ENCODE measurements at places on chromosomes 6 and 20.

GRCh38 chr20:37395921-37396415 lies 50.0 kb downstream of the SRC start:
- DNase-seq, result peak; percentile 97

DNA sequence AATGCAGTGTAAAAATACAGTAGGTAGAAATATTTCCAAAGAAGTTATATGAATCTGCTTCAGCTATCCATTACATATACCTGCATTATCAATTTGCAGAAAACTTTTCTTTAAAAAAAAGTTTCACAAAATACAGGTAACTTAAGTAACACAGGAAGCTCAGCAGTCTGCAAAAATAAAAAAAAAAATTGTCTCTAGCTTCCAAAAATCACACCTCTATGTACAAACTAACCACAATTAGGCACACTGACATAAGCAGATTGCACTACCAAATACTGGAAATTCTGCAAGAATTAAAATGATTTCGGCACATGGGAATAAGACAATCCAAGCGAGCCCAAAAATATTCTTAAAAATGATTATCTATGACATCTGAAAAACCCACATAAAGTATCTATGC lies 41.2 kb downstream of the ME1 start:
- no peak for DNase-seq

DNA sequence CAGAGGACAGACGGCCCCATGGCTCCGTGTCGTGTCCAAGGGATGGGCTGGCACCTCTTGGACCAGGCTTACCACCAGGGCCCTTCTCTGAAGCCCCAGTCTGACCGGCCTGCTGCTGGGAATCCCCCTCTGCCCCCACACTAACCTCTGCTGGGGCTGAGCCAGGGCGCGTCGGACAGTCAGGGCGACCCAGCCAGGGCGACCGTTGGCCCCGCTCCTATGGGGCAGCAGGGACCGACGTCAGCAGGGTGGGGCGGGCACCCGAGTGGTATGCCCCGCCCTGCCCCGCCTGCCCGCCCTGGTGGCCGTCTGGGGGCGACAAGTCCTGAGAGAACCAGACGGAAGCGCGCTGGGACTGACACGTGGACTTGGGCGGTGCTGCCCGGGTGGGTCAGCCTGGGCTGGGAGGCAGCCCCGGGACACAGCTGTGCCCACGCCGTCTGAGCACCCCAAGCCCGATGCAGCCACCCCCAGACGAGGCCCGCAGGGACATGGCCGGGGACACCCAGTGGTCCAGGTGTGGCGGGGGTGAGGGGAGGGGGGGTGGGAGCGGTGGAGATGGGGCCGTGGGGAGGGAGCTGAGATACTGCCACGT lies at the start of gene SLC17A9:
SLC17A9 (plus strand) TSS at position 337 of the 595 bp plus-strand sequence; CDS start at position 459, 122 bp downstream.
- no peak for DNase-seq

DNA sequence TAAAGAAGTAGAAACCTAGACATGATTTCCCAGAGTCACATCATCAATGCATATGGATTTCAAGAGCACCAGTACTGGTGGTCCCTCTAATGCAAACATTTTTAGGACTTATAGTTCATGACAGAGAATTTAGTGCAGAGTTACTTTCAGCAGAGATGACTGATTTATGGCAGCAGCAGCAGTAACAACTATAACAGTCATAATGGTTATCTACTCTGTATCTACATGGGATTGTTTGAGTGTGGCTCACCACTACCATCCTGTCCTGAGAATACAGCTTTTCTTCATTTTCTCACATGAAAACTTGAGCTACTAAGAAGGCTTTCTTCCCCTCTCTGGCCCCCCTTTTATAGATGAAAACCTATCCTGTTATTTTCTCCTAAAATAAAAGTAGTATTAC lies 128.5 kb upstream of the ENPP5 start:
- no peak for DNase-seq

DNA sequence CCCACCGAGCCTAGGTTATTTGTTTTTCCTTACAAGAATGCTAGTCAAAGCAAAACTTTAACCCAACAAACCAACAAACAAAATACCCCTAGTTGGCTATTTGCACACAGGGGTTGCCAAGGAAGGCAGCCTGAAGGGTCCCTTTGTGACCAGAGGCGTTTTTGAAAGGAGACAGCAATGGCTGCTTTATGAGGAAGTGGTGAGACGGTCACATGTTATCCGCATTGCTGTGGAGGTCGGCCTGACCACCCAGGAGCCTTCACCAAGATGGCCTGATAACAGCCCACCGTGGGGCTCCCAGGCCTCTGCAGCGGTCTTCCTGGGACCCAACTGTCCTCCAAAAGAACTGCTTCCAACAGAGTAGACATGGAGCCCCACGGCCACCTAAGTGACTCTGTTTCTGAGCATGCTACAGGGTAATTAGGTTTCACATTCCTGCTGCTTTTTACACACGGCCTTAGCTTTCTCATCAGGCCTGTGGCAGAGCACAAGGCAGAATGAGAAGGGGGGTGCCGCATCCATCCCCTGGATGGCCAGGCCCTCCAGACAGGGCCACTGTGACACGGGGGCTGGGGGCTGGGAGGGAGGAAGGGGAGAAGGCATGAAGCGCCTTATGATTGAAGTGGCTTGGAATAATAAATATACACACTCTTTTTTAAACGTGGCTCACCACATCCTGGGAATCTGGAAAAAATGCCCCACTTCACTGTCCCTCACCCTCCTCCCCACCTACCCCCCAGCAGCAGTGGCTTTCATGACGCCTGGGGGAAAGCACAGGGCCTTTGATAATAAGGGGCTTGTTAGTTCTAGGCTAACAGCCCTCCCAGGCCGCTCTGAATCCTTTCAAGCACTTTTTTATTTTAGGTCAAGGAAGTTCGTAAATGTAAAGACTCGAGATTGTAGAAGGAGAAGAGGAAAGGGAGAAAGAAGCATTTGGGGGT lies 86.0 kb downstream of the CLIC5 start:
- no peak for DNase-seq

DNA sequence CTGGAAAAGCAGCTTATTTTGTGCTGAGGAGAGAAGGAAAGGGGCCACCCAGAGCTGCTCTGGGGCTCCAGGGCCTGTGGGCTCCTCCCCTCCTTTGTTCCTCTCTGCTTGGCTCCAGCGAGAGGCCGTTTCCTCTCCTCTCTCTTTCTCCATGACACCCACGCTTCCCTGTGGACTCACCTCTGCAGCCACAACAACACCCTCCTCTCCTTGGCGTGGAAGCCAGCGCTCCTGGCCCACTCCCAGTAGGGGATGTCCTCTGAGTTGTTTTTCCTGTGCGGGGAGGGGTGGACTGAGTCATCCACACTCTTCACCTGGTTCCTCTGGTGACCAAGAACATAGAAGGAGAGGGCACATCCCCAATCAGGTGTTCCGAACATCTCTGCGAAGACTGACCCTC lies 4.9 kb upstream of the CDSN start:
- no peak for DNase-seq

DNA sequence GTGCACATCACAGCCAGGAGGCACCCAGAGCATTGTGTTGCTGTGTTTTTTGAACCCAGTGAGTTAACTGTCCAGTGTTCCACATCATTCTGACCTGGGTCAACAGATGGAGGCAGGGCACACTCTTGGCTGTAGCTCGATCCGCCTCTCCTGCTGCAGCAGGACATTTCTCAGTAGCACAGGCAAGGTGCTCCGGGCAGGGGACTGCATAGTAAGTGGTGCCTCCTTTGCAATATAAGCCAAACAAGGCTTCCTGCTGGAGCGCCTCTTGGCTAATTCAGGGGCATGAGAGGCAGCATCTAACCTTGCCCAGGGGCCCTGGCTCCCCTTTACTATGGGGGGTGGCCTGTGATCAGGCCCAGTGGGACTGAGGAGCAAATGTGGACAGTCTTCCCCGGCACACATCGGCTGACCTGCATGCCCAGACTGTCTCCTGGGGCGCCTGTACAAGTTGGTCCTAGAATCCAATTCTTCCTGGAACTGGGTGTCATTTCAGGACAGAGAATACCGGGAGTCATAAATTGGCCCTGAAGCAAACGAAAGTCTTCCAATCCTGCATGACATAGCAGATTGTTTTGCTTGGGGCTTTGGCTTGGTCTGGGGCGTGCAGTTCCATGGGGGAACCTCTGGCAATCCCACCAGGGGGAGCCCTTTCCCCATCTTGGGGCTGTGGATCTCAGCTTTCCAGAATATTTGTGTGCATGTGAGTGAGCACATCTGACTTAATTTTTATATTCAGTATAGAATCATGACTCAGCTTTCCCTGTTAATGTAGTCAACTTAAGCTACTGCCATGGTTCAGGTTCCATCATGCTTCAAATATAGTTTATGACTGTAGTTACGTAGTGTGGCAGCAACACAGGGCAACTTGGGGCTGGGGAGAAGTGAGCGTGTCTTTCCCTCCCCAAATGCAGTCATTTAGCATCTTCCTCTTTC lies 56.0 kb upstream of the DDR1 start:
- peak; percentile 59 for DNase-seq

DNA sequence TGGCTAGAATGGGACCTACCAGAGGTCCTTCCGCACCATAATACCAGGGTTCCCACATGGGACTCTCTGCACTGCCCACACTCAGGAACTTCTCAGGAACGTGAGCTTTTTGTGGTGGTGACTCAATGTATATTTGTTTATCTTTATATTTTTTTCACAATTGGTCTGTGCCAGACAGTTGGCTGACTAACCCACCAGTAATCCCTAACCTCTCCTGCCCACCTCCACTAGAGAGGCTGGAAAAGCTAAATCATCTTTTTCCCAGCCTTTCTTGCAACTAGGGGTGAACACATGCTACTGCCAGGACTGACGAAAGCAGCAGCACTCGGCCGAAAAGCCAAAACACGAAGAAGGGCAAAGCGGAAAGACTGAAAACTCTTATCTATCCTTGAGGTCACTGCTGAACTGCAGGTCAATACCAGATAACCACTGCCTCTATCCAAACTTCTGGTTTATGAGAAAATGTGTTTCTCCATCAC lies 112.9 kb downstream of the TRERF1 start:
- no peak for DNase-seq

- no peak for DNase-seq
Observed at GRCh38 chr6:40915165-40915564, 123.9 kb downstream of the UNC5CL start.

DNA sequence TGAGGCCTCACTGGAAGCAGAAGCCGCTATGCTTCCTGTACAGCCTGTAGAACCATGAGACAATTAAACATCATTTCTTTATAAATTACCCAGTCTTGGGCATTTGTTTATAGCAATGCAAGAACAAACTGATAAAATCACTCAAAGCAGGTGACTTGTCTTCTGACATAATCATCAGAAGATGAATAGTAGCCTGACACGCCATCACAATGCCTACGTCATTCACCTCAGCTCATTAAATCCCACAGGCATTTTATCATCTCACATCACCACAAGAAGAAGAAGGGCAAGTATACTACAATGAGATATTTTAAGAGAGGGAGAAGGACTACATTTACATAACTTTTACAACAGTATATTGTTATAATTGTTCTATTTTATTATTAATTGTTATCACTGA lies 3.1 kb upstream of the CAP2 start:
- no peak for DNase-seq

GRCh38 chr20:53901064-53901463 lies 169.3 kb downstream of the BCAS1 start:
- no peak for DNase-seq

DNA sequence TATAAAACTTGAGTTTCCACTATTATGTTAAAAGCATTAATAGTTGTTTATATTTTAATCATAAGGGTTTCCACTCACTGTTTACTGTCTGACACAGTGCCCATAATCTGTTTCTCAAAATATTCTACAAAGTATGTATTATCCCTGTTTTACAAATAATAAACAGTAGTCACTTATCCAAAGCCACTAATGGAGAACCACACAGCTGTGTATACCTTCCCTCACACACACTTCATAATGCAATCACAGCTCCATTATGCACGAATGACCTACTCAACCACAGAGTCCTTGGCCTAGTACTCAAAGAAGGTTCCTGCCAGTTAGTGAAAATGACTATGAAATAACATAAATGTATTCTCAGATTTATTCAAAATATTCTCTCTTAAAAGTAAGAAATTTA lies 103.1 kb downstream of the EPB41L2 start:
- no peak for DNase-seq

GRCh38 chr6:114140416-114140815 lies 169.5 kb upstream of the HDAC2 start:
- DNase-seq, result no peak

GRCh38 chr20:50436052-50436656 lies 74.0 kb upstream of the PTPN1 start:
- DNase-seq, result no peak

DNA sequence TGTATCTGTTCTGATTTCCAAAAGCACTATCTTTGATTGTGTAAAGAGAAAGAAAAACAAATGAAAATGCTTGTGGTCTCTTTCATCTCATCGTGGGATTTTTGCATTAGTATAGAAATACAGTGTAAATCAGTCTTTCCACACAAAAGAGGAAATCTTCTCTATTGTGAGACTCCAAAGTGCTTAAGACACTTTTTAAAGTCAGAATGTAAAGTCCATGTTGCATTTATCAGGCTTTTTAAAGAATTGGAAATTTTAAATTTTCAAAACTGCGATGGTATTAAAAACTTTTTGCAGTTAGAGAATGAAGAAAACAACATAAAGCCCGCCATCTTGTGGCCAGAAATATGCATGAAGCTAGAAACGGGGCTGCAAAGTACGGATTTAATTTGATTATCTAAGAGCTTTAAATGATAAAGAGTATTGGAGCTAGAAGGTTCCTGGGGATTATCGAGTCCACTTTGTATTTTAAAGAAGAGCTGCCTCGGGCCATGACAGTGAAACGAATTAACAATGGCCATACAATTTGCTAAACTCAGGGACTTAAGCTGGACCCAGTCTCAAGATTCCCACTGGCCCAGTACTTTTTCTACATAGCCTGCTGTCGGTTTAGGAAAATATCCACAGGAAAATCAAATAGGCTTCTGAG lies 339.6 kb downstream of the ARHGAP18 start:
- no peak for DNase-seq

GRCh38 chr6:98946879-98947410 lies 801 bp downstream of the FBXL4 start:
- DNase-seq, result peak; percentile 72

- DNase-seq, result no peak
Observed at GRCh38 chr6:105994118-105994590, 92.0 kb upstream of the PRDM1 start.

GRCh38 chr6:160028487-160029275 lies 59.8 kb downstream of the IGF2R start:
- no peak for DNase-seq

- DNase-seq, result no peak
Observed at GRCh38 chr6:151300267-151300991, 60.7 kb downstream of the AKAP12 start.

Measured in NCI-H1417 (cell line).